ENCODE measurements at places on chromosomes 6 and 20.
A peak's percentile ranks its signal among the peaks of the same experiment; 100 is the strongest.

DNA sequence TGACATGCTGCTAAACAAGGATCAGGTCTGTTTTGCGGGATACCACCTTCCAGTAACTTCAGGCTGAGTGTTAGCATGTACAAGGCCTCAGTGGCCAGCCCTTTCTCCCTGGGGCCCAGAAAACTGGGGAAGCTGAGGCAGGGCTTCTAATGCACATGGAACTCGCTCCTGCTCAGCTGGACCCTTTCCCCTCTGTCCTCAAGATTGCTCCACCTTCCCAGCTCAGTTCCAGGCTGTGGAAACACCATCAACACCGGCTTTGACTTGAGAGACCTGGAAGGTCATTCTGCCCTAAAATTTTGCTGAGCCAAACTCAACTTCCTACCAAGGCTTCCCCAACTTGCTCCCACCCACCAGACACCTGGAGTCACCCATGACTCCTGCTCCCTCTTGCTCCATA, 4.2 kb upstream of the BLCAP start:
- DNase-seq: no peak

DNA sequence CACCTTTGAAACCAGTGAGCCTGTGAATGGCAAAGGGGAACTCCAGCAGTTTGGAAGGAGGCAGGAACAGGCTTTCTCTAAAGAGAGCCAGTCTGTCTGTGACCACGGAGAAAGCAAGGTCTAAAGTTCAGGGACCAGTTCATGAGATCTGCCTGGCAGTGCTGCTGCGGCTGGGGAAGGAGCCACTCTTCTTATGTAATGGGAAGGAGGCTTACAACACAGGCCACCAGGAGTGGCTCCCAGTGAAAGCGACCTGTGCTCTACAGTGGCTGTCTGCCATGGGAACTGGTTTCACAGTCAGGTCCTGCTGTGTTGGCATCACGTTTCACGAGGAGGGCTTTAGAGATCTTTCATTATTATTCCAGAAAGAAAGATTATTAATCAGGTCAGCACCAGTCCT, 291.9 kb upstream of the PRDM1 start:
- DNase-seq: no peak

GRCh38 chr6:111061508-111061907, 25.8 kb upstream of the SLC16A10 start:
- DNase-seq: no peak

GRCh38 chr20:61804752-61805295, 260.9 kb downstream of the TAF4 start:
- DNase-seq: no peak

DNA sequence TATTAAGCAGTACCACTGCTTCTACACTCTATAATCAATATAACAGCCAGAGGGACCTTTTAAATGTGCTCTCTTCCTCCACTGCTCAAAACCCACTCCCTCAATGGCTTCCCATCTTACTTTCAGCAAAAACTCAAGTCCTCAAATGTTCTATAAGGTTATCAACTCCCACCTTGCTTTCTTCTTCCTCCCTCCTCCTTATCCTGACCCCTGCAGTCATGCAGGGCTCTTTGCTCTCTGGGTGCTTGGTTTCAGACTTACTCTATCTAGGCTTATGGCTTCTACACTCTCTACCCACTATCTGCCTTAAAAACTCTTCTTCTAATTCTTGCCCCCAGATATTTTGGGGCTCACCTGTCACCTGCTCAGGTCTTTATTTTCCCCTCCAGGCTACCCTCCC, 5.3 kb downstream of the ARHGAP18 start:
- DNase-seq: no peak

GRCh38 chr6:112879920-112880413, 532.8 kb downstream of the RFPL4B start:
- DNase-seq: no peak

- DNase-seq: no peak
Measured at GRCh38 chr20:60869625-60870024, 382.4 kb upstream of the CDH4 start.

DNA sequence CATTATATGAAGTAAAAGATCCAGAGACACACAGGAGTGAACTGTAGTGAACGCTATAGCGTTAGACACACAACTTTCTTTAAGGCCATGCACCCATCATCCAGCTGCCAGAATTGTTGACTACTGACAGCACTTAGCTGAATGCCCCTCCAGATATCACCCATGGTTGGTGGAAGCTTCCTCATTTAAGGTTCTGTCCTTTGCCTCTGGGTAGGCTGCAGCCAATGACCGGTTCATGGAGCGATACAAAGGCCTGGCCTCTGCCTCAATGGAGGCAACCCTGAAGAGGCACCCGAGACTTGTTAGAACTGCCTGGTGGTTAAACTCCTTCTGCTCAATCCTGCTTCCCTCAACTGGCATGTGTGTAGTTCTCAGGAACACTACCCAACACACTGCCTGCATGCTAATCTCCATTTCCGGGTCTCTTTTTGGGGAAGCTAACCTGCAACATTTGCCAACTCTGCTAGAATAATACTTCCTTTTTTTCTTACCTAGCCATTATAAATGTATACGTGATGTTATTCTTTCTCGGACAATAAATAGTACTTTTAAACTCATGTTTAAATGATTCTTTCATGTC, 49.8 kb upstream of the THEMIS start:
- peak; percentile 10 for DNase-seq

GRCh38 chr6:150075034-150075421, 6.1 kb upstream of the ULBP3 start:
- no peak for DNase-seq

DNA sequence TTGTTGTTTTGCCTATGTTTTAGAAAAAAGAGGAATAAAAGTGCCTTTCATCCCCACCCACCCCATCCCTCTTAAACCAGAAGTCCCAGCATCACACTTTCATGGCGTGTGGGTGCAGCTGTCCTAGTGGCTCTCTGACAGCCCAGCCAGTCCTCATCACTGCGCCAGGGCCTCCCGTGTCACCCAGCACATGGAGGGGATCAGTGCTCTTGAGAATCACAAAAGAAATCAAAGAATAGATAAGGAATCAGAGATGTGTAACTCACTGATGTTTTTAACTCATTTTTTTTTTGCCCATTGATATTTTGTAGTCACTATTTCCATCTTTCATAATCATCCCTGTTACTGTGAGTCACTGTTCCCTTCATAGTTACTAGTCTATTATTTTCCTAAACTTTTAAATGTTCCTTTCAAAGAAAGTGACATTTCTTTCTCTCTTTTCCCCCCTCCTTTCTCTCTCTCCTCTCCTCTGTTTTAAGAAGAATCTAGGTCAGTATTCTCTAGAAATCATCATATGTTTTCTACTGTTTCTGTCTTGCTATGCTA, 78.6 kb downstream of the AIG1 start:
- DNase-seq: no peak

GRCh38 chr20:25285091-25285647, 37.3 kb downstream of the PYGB start:
- DNase-seq: no peak

DNA sequence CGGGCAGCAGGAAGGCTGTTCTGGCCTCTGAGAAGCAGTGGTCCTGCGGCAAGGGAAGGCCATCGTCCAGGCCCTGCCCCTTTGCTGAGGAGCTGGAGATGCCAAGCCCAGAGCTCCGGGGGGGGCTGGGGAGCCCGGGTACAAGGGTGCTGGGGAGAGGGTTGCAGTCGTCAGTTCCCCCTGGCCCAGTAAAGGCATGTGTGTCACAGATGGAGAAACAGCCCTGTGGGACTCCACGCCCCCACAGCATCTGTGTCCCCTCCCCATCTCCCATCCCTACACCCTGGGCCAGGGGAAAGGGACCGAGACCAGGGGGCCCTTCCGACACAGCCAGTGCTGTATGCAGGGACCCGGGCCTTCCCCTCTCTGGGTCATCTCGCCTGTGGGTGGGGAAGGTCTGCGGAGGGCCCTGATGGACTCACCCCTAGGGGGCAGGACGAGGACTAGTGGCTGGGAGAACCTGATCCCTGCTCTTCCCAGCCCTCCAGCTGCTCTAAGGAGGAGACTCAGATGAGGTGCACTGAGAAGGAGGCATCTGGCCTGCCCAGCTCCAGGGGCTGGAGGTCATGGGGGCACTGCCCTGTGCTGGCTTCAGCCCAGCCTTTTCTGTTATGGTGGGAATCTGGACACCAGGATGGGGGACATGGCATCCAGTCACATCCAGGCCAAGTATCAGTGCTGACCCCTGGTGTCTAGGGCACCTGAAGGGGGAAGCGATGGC, 609 bp downstream of the MYL9 start:
- DNase-seq: no peak

DNA sequence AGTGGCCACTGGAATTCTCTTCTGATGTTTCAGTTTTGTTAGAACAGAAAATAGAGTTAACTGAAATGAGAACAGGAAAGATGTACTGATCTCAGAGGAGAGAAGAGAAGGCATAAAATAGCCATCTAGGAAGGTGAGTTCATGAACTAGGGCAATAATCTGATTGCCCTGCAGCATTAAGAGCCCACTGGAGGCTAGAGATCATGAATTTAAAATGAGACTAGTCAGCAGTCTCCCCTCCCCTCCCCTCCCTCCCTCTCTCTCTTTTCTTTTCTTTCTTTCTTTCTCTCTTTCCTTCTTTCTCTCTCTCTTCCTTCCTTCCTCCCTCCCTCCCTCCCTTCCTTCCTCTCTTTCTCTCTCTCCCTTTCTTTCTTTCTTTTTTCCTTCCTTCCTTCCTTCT, 28.9 kb downstream of the GPRC6A start:
- DNase-seq: no peak

DNA sequence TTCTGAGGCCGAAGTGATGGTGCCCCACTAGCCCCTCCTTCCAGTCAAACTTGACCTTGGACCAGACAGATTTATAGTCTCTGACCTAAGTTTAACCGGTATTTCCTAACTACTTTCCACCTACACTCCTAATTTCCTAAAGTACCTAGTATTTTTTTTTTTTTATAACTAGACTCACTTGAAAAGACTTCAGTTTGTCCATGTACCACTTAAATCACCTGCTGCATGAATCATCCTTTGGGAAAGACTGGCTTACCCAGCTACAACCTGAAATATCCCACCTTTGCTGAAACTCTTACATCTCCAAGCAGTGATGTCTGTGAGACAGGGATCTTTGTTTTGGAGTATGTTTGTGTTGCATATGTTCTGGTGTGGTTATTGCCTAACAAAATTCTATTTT, 71.1 kb downstream of the ZDHHC14 start:
- no peak for DNase-seq
